Right atrium auricular region (tissue), 2 donors: ENCODE measurements at places on chromosomes 1 and 21. TPM values are rescaled to one million over a fixed set of nuclear protein-coding genes. Genes with fewer than 3 reads are reported as not detected.

The KIF21B gene
- total RNA-seq: 0.48 TPM

The AMIGO1 gene
- 11.0 TPM for total RNA-seq

The CYP4A11 gene
- total RNA-seq: not detected

The OR2T33 gene
- total RNA-seq: not detected

GRCh38 chr1:58964880-58965279 is 181.0 kb upstream of the JUN start:
- no peak for DNase-seq

DNA sequence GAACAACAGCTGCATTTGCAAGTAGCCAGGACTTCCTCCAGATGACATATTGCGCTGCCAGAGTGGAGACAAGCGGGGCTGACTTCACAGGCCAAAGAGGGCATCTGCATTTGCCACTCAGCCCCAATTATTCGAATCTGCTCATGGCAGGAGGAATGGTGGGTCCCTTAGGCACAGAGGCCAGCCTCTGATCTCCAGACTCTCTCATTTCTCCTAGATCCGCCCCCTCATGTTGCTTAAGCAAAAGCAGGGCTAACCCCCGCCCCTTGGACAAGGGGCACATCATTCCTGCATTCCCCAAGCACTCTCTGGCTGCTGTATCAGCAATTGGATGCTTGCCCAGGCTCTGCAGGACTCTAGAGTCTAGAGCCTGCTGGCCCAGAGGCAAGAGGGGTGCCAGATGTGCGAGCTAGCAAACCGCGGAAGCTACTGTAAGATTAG is 262.4 kb downstream of the ST6GALNAC3 start:
- DNase-seq: no peak

- no peak for DNase-seq
Measured at GRCh38 chr1:110135246-110135645, 15.0 kb upstream of the SLC6A17 start.

DNA sequence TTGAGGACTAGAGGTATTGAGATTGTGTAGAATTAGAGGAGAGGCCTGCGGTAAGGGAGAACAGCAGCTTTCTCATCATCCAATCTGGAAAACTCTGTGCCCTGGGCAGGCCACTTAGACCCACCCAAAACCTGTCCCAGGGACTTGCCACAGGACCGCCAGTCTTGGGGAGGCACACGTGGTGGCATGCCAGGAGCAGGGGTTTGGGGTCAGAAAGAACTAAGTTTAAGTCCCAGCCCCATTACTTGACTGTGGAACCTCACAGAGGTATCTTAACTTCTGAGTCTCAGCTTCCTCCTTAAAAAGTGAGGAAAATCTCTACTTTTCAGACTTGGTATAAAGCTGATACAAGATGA is 356.6 kb downstream of the HHAT start:
- no peak for DNase-seq

DNA sequence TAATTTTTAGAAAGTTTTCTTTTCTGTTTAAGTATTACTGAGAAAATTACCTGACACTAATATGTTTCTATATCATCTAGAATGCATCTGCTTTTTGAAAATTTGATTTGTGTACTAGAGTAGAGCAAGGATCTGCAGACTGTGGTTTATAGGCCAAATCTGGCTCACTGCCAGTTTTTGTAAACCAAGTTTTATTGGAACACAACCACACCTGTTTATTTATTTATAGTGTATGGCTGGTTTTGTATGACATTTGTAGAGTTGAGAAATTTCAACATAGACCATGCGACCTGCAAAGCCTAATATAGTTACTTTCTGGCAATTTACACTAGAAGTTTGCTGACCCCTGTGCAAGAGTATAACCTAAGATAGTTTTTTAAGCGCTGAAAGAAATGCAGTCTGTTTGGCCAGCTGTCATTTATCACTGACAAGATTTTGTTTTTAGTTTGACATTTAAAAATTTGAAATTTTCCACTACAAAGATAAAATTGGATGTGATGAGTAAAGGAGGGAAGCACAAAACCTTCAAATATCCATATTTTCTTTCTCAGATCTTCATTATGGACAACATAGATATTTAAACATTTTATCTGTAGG is 36.1 kb upstream of the CACYBP start:
- DNase-seq: no peak

GRCh38 chr21:44771896-44772525 is 29.6 kb downstream of the UBE2G2 start:
- DNase-seq: no peak

DNA sequence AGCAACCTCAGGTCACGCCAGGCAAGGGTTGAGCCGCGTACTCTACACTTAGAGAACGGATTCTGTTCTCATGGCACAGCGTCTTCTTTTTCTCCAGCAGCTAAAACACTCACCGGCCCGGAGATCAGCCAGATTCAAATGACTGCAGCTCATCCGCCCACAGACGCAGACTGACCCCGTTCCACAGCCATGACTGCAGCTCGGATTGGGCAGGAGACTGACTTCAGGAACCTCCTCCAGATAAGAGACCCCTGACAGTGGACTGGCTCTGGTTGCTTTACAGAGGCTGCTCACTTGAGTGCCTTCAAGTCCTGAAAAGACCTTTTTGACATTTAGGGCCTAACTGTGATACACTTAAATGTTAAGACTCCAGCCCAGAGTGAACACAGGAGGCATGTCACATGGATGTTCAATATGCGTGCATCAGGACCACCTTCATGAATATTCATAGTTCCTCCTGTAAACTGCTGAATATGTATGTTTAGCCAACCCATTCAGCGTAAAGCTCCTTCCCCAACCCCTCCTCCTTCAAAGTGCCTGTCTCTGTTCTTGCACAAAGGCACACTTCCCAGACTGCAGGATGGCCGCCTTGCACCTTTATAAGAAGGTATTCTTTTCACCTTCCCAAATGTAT is 42.6 kb downstream of the BACE2 start:
- DNase-seq: peak; percentile 64

GRCh38 chr1:160251011-160251410 is 11.3 kb downstream of the DCAF8 start:
- DNase-seq: no peak

DNA sequence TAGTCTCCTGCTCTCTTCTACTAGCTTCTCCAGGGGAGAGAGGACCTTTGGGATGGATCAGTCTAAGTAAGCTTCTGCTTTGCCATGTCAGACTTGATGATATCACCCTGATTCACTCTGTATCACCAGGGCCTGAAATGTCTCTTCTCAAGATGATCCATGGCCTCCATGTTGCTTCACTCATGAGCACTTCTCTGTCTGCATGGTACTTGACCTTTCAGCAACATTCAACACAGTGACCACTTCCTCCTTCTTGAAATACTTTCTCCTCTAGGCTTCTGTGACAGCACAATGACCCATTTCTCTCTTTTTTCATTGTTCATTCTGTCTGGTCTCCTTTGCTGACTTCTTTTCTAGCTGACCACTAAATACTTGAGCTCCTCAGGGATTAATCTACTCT is 35.3 kb upstream of the NGF start:
- no peak for DNase-seq

GRCh38 chr1:61482170-61482734 is 242.7 kb downstream of the TM2D1 start:
- no peak for DNase-seq
